Type B pancreatic cell (in vitro differentiated cells): ENCODE measurements at places on chromosomes 11 and 22. TPM values are rescaled to one million over a fixed set of nuclear protein-coding genes. Genes with fewer than 3 reads are reported as not detected.

The JHY gene
- total RNA-seq: 3.7 and 4.2 TPM in 2 replicates

The CCDC188 gene
- 2.6 and 4.3 TPM in 2 replicates for total RNA-seq

The RFPL1 gene
- not detected in 2 replicates for total RNA-seq

DNA sequence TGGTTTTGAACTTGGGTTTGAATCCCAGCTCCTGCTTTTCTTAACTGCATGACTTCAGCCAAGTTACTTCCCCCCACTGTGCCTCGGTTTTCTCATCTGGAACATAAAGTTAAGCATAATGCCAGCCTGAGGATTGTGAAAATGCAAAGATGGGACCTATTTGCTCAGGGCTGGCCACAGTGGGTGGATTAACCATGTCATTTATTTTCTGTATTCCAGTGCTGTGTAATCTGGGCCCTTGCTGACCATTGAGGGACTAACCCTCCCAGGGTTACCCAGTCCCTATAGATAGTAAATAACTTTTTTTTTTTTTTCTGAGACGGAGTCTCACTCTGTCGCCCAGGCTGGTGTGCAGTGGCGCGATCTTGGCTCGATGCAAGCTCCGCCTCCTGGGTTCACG is 1.5 kb upstream of the VPREB3 start:
- no peak for DNase-seq

DNA sequence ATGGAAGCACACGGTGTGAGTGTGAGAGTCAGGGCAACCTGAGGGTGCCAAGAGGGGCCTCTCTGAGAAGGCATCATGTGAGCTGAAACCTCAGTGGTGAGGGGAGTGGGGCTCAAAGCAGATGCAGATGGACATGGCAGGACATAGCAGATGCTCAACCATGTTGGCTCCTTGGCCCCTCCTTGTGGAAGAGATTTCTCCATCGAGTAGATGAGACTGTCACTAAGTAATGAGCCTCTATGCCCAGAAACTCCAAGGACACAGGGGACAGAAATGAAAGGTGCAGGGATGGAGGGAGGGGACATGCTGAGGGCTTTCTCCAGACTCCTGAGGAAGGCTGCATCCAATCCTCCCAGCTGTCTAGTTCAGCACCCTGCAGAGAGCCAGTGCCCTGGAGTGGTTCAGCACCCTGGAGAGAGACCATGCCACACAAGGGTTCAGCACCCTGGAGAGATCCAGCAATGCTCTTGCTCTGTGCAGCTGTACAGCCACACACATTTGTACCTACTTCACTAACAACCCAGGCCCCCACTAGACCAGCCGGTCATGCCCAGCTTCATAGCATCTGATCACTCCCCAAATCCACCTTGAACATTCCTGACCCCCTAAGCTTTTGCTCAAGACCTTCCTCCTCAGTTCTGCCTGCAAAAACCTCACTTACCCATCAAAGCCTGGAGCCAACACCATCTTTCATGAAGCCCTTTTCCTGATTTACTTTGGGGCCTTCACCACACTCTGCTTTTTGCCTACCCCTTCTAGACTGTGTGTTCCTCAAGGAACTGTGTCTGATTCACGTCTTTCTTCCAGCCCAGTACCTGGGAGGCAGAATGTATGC is 252.0 kb downstream of the CTTN start:
- DNase-seq: peak; percentile 84

- no peak for DNase-seq
Observed at GRCh38 chr11:28521075-28521474, 412.9 kb downstream of the METTL15 start.
